ENCODE measurements at places on chromosomes 11 and 22.

GRCh38 chr22:41621911-41622179 lies 750 bp downstream of the XRCC6 start:
- no peak for DNase-seq

- no peak for DNase-seq
Observed at GRCh38 chr11:31957674-31958073, 133.2 kb upstream of the RCN1 start.

DNA sequence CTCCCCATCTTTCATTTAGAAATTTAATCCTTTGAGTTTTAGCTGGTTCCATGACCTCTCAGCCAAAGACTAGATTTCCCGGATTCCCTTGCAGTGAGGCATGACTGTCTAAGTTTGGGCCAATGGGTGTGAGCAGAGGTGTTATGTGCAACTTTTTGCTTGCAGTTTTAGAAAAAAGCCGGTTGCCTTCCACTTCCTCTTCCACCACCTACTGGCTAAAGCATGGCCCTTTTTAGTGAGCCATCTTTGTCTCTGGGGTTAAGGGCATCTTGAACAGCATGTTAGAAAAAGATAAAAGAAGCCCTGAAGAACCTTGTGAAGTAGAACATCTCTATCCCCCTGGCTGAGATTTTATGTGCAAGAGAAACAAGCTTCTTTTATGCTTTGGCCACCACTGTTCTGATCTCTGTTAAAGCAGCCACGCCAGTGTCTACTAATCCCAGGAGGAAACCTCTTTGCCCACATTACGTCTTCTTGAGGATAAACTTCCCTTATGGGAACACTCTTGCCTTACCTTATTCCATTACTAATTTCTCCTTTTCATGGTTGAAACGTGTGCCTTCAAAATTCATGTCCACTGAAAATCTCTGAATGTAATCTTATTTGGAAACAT lies 279.9 kb downstream of the TENM4 start:
- no peak for DNase-seq

GRCh38 chr11:8871962-8872361 lies 39.0 kb upstream of the AKIP1 start:
- no peak for DNase-seq
